ENCODE measurements at places on chromosomes 6 and 20.

GRCh38 chr20:44648068-44648467 lies 3.4 kb downstream of the ADA start:
- no peak for DNase-seq

- DNase-seq, result no peak
These were observed 158.6 kb upstream of the PREP start for GRCh38 chr6:105561486-105561885.

DNA sequence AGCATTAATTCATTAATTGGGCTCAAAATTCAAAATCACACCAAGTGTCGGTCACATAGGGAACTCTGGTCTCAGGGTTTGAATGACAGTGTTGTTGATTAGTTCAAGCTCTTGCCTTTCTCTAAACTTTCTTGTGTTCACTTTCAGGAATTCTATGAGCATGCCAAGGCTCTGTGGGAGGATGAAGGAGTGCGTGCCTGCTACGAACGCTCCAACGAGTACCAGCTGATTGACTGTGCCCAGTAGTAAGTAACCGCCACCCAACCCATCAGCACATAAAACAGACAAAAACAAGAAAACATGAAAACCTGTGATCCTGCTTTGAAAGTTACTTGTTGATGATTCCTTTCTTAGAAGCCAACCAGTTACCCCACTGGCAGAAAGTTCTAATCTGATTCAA lies 52.7 kb downstream of the GNAS start:
- no peak for DNase-seq

GRCh38 chr6:75167851-75168250 lies 38.0 kb downstream of the COL12A1 start:
- no peak for DNase-seq

GRCh38 chr6:18263418-18264218 lies 712 bp downstream of the DEK start:
- DNase-seq, result peak; percentile 63

DNA sequence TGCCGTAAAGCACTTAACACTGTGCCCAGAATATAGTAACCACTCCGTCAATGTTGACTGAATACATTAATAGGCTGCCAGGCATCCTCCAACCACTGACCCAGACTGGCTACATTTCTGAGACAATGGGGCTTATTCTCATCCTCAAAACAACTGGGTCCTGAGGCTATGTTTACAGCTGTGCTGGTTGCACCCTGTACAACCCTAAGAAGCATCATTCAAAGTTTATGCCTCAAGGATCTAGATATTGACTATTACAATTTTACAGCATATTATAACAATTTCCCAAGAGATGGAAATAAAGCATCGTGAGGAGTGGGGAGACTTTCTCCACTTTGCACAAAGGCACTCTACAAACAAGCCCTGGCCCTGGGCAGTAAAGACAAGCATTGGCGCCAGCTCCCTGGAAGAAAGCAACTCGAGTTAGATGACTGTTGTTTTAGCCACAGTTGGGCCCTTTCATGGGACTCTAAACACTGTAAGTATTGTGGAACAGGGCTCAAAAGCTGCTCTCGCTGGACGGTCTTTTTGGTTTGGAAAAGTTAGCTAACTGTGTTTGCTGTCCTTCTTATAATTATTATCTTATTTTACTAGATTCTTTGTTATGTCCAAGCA lies 30.2 kb downstream of the MYLIP start:
- DNase-seq, result no peak

- peak; percentile 93 for DNase-seq
These were observed 17.9 kb upstream of the EXOC2 start for GRCh38 chr6:710601-711571.

- no peak for DNase-seq
These were observed 186.2 kb upstream of the SYNDIG1 start for GRCh38 chr20:24283186-24283585.

DNA sequence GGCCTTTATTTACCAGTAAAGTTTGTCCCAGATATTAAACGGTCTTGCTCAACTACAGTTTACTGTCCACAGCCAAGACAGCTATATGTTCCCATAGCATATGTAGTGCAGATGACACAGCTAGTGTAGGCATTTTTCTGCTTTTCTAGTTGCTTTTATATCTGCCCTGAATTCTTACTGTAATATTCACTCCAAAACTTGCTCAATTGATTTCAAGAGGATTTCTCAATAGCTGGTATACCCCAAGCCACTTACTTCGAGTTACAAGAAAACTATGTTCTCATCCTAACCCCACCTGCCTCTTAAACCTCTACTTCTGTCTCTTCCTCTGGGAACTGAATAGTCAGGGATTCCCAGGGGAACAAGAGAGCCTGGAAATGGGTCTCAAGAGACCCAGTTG lies 18.9 kb upstream of the ROS1 start:
- DNase-seq, result no peak

DNA sequence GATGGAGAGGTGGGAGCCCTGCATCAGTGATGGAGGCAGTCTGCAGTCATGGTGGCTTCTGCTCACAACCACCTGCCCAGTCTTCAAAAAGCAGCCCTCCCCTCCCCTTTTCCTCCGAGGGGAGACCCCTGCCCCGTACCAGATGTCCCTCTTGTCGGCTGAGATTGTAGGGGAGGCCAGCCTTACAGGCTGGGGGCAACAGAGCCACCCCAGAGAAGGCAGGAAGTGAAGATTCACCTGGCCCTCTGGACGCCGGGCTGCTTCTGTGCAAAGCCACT lies 4.5 kb downstream of the TNFRSF6B start:
- no peak for DNase-seq

DNA sequence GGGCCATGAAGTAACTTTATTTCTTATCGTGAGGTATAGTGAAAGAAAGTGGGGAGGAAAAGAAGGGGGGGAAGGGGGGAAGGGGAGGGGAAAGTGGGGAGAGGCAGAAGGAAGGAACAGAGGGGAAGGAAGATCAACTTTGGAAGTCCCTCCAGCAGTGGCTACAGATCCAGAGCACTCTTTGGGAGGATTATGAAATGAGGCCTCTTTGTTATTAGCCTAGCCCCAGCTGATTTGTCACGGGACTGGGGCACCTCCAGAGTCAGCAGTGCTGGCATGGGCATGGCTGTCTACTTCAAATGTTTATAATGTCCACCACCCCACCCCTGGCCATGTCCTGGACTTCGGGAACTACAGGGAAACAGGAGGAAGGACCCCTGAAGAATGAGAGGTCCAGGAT lies 7.6 kb downstream of the MOCS1 start:
- no peak for DNase-seq

DNA sequence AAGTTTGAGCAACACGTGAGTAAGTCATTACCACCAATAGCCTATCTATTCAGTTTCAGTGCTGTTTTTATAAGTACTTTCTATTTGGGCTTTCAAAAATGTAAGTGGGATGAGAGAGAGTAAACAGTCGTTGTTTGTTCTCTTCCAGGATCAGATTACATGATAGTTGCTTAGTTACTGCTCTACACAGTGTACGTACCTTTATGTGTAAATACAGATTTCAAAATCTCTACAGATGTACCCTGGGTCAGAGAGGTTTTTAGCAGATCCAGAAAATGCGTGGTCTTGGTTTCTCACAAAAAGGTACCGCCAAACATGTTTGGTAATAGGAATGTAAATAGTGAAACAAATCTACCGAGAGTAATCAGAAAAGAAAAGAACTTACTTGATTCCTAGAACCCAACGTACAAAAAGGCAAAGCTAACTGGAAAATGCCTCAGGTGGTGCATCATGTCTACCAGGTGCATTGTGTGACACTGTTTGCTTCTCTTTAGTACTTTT lies 421.1 kb downstream of the BCKDHB start:
- DNase-seq, result no peak

- no peak for DNase-seq
These were observed 56.9 kb downstream of the CD164 start for GRCh38 chr6:109325400-109325801.

GRCh38 chr6:136582711-136583471 lies 32.7 kb upstream of the MAP7 start:
- DNase-seq, result peak; percentile 54

DNA sequence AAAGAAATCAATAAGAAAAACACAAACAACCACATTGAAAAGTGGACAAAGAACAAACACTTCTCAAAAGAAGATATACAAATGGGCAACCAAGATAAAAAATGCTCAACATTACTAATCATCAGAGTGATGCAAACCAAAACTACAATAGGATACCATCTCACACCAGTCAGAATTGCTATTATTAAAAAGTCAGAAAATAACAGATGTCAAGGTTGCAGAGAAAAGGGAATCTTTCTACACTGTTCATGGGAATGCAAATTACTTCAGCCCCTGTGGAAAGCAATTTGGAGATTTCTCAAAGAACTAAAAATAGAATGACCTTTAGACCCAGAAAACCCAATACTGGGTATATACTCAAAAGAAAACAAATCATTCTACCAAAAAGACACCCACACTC lies 29.8 kb downstream of the KIF6 start:
- no peak for DNase-seq

- no peak for DNase-seq
These were observed 126.5 kb downstream of the DLL1 start for GRCh38 chr6:170164271-170164900.

DNA sequence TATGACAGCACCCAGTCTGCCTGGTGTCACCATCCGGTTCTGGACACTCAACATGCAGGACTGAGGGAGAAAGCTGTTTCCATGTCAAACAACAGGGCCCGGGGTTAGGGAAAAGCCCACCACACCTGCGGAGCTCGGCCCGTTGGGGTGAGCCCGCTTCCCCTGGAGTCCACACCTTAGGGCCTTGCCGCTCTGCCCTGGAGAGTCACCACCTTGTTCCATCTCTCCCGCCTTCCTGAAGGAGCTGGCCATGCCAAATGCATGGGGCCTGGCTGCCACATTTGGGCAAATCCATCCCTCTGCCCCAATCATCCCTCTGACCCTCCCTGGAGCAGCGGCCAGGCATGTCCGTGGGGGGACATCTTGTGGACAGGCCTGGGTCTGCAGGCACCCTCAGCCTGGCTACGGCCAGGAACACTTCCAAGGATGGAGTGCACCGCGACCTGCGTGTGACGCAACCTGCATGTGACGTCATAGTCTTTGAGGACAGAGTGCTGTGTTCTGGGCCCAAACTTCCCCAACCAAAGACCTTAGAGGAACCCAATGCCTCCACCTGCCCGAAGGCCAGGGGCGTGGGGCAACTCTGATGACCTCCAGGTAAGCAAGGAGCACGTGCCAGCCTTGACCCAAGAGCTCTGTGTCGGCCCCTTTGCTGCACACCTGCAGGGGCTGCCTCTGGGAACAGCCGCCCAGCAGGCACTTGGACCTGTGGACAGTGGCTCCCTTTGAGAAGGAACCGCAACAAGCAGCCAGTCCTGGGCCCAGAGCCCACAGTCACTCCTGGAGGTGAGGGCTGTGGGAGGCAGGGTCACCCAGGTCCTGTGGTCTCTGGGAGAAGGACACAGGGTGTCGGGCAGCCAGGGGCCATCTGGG lies 1.7 kb downstream of the CABLES2 start:
- DNase-seq, result peak; percentile 19

DNA sequence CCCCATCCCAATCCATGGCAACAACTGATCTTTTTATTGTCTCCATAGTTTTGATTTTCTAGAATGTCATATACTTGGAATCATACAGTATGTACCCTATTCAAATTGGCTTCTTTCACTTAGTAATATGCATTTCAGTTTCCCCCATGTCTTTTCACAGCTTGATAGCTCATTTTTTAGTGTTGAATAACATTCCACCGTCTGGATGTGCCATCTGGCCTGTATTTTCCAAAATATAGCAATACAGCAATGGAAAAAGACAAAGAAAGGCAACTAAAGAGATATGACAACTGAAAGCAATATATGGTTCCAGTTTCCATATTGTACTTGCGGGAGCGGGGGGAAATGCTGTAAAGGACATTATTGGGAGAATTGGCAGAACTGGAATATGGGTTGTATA lies 166.4 kb upstream of the NT5E start:
- DNase-seq, result no peak

- DNase-seq, result no peak
These were observed 51.3 kb upstream of the EIF2S2 start for GRCh38 chr20:34163307-34163706.

- peak; percentile 77 for DNase-seq
These were observed 828 bp downstream of the ADGRB3 start for GRCh38 chr6:68635706-68636513.

DNA sequence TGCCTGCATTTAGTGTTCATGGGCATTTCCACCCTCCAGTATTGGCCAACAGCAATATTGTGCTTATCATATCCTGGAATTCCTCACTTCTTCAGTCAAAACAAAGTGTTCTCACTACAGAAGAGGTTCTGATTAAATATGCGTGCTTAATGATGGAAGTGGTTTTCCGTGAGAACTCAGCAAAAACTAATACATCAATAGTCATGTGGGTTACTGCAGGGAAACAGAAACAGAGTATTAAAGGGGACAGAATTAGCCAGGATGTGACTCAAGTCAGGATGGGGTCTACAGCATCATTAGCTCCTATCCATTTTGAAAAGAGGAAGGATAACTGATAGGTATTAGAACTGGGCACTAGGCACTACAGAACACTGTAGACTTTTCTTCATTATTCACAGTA lies 384.6 kb downstream of the CDKAL1 start:
- no peak for DNase-seq

GRCh38 chr20:54469293-54469692 lies 6.1 kb upstream of the DOK5 start:
- no peak for DNase-seq

DNA sequence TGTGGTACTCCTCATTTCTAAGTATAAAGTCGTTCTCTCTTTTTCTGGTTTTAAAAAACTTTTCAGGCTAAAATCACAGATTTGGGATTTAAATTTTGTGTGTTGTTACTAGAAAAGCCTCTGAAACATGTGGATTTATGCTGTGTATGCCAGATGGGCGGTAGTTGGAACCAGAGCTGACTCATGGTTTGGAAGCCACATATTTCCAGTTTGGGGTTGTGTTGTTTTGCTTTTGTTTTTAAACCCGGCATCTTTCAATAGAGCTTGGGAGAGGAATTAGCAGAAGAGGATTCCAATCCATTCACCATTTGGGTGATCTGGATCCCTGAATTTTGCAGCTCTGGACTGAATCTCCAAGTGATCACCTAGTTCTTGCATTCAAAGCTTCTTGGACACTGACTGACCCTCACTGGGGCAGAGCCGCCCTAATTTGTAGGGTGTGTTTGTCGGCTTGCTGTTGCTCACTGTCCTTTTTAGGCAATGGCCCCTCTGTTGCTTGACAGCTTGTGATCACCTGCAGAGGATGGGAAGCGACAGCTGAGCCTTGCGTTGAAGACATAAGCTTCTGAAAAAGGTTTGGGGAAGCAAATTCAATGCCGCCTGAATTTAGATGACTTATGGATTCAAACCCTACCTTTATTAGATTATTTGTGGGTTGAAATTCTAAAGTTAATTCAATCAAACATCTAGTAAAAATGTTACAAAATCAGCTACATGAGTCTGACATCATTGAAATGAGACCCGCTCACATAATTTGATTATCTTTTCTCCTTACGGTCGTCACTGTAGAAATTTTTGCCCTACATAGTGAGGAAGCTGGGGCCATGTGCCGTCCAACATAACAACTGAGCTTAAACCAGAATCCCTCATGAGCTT lies 79.9 kb upstream of the CD83 start:
- peak; percentile 78 for DNase-seq
